Stimulated activated CD8-positive, alpha-beta memory T cell treated with anti-CD3 and anti-CD28 coated beads, Interleukin-2, amount 100 ng/mL, for 48 hours (primary cell): ENCODE measurements at places on chromosomes 3 and 15.

GRCh38 chr15:80259942-80260510 is 8.0 kb upstream of the CTXND1 start:
- no peak for DNase-seq

- no peak for DNase-seq
Measured at GRCh38 chr3:186633481-186633880, 6.7 kb upstream of the FETUB start.

- DNase-seq: no peak
Measured at GRCh38 chr3:112136046-112136445, 3.0 kb upstream of the GCSAM start.

- DNase-seq: no peak
Measured at GRCh38 chr3:101150504-101150903, 157.3 kb upstream of the ABI3BP start.

DNA sequence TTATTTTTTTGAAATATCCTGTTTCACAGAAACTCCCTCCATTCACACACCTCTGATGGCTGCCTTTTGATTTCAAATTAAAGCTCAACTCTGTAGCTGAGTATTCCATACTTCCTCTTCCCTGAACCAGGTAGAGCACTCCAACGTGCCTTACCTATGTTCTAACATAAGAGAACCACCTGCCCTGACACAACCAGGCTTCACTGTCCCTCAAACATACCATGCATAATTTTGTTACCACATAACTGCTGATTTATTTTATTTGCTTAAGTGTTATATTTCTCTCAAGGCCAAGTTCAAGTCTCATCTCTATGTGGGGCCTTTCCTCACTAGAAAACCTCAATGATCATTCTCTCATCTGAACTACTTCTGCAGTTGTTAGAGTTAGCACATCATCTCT is 209.7 kb downstream of the P3H2 start:
- no peak for DNase-seq

DNA sequence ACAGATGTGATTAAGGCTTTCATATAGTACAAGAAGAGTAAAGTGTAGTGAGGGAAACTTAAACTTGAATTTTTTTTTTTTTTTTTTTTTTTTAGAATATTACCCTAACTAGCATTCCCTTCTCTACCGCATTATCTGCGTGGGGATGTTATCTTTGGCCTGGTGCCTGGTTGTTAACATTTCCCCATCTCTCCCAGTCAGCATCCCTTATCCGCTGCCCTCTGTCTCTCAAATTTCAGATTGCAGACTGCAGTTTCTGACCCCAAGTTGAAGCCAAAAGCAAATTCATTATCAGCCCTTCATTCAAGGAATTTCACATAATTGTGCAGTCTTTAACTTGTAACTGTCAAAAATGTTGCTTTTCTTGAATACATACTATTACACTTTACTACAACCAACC is 353.0 kb downstream of the PLOD2 start:
- DNase-seq: no peak

DNA sequence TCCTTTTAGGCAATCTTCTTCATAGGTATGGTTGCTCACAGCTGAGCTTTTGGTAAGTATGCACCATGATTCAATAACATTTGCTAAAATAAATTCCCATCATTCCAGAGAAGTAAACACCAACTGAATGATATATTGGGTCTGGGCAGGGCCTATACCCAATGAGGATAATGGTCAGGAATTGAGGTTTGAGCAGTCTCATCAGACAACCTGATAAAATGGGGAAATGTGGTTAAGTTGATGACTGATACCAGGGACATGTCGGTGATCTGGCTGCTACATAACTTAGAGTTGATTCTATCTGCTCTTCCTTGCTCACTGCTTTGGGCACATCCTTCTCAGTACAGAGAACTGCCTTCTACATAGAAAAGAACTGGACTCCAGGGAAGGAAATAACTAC is 92.9 kb downstream of the GPR156 start:
- DNase-seq: no peak

GRCh38 chr3:184218814-184219213 is 10.6 kb upstream of the VWA5B2 start:
- no peak for DNase-seq

- no peak for DNase-seq
Measured at GRCh38 chr15:79973456-79974195, 2.6 kb upstream of the BCL2A1 start.

- DNase-seq: no peak
Measured at GRCh38 chr3:161420746-161421145, 49.4 kb upstream of the SPTSSB start.

- no peak for DNase-seq
Measured at GRCh38 chr3:71127052-71127831, 456.3 kb downstream of the FOXP1 start.

GRCh38 chr3:37026851-37027250 is 33.5 kb downstream of the MLH1 start:
- no peak for DNase-seq

- DNase-seq: no peak
Measured at GRCh38 chr3:8482263-8482662, 19.4 kb upstream of the LMCD1 start.

- no peak for DNase-seq
Measured at GRCh38 chr15:42210696-42211095, 2.6 kb upstream of the VPS39 start.

- no peak for DNase-seq
Measured at GRCh38 chr3:185959609-185960521, 22.1 kb upstream of the TRA2B start.

GRCh38 chr15:51234176-51234927 is 104.0 kb downstream of the CYP19A1 start:
- DNase-seq: no peak

- DNase-seq: no peak
Measured at GRCh38 chr15:68228143-68228970, 1.2 kb downstream of the CLN6 start.

DNA sequence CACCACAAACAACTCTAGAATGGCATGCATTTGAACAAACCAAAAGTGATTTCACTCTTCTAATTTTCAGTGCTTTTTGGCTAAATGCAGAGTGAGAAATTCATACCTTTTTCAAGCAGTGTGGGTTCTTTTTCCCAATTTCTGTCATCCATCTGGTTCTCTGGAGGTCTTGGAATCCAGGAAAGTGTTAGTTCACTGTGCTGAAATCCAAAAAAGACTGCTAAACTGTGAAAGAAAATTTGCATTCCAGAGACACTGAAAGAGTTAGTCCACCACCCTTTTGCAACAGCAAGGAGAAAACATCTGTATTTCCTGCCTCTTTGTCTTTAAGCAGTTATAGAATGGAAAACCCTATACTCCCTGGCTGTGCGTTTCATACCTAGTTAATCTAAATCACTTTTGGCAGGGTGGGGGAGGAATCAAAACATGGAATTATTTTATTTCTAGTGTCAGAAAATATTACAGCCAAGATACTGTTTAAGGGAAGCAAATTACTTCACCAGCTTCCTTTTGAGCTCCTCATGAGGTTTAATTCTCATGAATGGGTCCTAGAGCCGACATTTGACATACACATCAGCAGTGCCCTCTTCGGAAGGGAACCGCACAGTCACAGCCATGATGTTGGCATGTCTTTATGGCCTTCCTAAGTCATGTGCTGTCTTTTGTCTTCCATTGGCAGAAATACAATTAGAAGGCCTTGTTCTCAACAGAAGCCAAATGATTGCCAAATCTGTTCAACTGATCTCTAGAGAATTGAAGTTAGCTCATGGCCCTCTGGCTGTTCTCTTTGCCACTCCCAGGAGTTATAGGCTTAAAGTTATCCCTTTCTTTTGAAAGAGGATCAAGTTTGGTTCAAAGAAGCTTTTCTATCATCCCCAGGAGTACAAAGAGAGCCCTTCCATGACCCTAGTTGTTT is 317.7 kb upstream of the TPRG1 start:
- DNase-seq: no peak

GRCh38 chr3:11379238-11379823 is 107.1 kb downstream of the ATG7 start:
- DNase-seq: no peak

- no peak for DNase-seq
Measured at GRCh38 chr3:123064914-123065313, 1.9 kb upstream of the PDIA5 start.

DNA sequence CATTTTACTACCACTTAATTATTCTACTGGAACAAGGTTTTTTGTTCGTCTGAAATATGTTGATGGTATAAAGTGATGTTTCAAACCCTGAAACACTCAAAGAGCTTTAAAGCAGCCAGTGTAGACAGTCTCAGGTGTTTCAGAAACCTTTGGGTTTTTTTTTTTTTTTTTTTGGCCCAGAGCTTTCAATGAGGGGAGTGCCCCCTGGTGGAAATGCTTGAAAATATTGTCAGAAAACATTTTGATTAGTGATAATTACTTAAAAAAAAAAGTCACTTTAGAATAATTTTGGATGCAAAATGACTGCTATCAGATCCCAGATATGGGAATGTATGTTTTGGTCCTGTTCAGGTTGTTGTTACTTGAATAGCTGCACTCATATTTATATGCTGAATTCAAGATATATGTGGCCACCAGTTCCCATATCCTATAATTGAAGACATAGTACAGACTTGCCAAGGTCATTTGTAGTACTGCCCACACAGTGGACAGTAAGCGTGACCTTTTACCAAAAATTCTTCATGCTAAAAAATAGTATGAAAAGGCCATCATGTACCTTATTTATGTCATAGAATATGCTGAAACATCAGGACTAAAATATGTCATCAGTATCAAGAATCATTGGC is 35.9 kb downstream of the SATB1 start:
- no peak for DNase-seq

DNA sequence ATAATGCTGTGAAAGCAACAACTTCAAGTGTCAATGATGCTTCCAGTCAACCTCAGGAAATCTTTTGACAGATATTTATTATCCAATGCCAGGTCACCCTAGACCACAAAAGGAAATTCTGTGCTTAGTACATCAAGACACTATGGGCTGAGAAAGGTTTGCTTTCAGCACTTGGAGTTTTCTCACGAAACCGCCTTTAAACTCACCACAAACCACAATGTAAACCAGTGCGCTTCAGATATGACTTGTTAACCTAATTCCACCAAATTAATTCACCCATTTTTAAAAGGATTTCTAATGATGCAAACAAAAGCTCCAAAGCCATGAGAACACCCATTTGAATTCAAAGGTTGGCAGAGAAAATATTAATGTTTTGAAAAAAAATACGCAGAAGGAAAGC is 292.9 kb upstream of the NR2F2 start:
- DNase-seq: no peak

GRCh38 chr3:48038971-48039481 is 22.8 kb upstream of the MAP4 start:
- no peak for DNase-seq

- DNase-seq: no peak
Measured at GRCh38 chr3:193240436-193240849, 579 bp upstream of the PLAAT1 start.

DNA sequence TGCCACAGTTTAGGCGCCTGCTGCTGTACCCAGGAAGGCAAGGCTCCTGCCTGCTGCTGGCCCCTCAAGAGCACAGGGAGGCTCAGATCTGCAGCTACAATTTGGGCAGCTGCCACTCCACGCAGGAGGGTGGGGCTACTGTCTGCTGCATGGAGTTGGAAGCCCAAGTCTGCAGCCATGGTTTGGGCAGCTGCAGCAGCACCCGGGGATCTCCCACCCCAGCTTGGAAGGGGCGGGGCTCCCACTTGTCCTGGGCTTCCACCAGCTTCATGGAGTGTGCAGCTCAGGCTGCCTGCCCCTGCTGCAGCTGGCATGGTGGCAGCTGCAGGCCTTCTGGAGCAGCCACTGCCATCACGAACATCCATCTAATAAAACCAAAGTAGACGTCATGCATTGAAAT is 512.9 kb downstream of the PYDC2 start:
- no peak for DNase-seq

DNA sequence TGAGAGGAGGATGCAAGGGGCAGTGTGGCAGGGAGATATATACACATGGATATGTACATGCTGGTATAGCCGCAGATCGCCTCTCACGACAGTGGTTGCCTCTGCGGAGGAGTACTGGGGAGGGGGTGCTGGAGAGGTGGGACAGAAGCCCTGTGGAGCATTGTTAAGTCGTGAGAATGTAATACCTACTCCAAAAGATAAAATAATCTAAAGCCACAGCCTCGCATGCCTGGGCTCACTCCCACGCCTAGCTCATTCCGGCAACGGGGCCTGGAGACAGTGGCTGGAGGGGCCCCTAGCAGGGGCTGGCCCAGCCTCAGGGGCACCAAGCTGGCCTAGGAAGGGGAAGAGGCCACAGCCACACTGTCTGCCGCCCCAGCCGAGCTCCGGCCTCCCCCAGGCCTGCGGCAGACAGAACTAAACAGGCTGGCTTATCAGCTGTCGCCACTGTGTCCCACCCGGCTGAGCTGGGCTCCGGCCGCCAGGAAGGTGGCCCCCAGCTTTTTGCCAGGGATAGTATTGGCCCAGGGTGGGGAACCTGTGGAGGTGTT is 65.1 kb upstream of the LCTL start:
- DNase-seq: no peak

- DNase-seq: no peak
Measured at GRCh38 chr3:185796431-185797107, 28.3 kb downstream of the IGF2BP2 start.

DNA sequence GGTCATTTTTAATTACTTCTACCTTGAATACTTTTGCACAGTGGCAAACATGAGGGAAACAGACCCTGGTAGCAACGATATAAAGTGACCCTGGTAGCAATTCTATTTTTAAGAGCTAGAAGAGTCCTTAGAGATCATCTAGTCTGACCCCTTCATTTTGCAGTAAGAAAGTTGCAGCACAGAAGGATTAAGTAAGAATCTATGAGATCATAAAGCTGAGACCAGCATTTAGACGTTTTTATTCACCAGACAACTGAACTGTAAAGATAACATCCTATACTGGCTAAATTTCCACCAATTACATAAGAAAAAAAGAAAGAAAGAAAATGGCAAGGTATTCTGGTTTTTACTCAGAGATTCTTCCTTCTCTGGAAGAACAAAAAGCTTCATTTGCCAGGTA is 49.9 kb downstream of the LRRFIP2 start:
- no peak for DNase-seq

GRCh38 chr3:161423911-161424522 is 52.7 kb upstream of the SPTSSB start:
- no peak for DNase-seq

DNA sequence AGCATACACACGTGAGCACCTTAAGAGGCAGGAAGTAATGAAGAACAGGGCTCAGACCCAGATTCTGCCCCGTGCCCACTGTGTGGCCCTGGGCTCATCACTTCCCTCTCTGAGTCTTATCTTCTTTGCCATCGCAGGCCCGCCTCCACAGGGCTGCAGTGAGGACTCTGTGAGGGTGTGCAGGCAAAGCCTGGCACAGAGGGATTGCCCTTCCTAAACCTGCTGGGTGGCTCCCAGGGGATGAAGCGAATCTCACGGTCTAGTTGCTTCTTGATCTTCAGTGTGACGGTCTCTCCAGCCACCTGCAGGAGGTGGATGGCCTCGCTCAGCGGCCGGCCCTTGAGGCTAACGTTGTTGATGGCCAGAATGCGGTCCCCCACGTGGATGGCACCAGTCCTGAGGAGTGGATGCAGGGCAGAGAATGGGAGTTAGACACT is 32.8 kb downstream of the GRIP2 start:
- DNase-seq: no peak

- no peak for DNase-seq
Measured at GRCh38 chr3:169871129-169871886, 1.6 kb upstream of the LRRC31 start.

GRCh38 chr3:113035387-113035982 is 44.7 kb downstream of the GTPBP8 start:
- no peak for DNase-seq
